ENCODE measurements at places on chromosomes 1 and 21.

DNA sequence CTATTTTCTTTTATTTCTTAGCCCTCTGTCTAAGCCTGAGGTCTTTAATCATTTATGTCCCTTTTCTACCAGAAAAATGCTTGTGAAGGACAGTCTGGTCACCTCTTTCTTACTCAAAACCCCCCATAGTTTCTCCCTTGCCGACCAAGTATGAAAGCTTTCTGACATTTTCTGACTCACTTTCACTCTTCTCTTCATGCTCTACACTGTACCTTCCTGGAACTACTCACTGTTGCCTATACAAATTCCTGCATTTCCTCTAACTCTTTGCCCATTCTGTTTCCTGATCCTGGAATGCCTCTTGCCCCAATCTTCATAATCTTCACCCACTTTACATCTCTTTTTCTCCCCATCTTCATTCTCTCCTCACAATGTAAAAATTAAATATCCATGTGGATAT lies 380.0 kb downstream of the HHIPL2 start:
- DNase-seq = no peak

GRCh38 chr1:47187926-47188250 lies 1.9 kb downstream of the PDZK1IP1 start:
- DNase-seq = peak; percentile 1

- DNase-seq = no peak
Measured at GRCh38 chr1:14568716-14569355, 29.6 kb upstream of the KAZN start.

DNA sequence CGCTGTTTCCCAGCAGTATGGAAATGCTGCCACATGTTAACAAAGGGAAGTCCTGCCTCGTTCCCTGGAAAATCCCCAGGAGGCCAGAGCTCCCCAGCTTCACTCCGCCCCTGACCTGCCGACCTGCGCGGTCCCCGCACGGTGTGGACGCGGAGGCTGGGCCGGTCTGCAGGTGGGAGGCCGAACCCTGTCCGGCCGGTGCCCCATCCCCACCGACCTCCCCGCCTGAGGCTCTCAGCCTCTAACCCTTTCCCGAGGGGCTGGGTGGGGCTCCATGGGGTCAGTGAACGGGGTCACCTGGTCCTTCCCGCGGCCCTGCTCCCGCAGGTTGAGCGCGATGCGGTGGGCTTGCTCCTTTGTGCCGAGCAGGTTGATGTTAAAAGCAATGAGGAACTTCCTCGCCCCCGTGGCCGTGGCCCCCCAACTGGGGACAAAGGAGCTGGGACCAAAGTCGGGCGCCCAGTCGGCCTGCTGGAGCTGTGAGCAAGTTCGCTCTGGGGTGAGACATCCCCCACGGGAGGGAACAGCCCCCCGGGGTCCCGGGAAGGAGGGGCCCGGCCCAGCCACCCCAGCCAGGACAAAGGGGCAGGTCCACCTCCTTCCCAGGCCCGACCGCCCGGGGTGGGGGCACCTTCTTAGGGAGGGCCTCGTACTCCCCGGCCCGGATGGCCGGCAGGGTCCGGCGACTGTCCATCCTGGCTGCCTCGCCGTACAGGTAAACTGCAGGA lies 4.0 kb downstream of the FTCD start:
- no peak for DNase-seq

DNA sequence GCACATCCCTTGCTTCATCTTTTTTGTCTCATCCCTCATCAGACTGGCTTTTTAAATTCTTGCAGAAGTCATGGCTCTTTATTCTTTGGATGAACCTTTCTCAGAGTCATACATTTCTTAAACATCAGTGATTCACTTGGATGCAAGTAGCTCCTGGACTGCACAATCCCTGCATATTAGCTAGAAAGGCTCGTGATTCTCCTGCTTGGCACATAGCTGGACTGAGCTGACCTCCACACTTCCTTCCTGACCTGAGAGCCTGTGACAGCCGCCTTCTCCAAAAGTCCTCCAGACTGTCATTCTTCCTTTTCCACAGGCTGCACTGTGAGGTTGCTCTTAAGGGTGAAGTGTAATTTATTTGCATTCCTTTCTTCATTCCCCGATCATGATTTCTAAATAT lies 109.4 kb downstream of the RGL1 start:
- DNase-seq = no peak

GRCh38 chr1:153968000-153968363 lies 280 bp downstream of the CREB3L4 start:
- DNase-seq = no peak

DNA sequence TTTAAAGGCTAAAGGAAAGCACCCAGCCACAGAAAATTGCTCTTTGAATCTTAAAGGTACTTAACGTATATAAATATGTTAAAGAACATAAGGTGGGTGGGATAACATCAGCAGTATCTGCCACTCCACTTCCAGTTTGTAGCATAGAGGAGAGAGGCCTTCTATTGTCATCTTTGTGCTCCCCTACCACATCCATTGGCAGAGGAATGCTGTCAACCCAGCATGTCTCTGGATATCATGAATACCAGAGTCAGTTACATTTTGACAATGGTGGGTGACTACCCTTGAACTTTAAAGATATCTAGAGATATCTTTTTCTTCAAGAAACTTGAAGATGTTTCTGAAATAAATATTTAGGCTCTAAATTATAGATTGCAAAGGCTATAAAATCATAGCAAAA lies 283.2 kb upstream of the LRRC7 start:
- no peak for DNase-seq

- no peak for DNase-seq
Measured at GRCh38 chr1:150056407-150056806, 11.2 kb upstream of the VPS45 start.

DNA sequence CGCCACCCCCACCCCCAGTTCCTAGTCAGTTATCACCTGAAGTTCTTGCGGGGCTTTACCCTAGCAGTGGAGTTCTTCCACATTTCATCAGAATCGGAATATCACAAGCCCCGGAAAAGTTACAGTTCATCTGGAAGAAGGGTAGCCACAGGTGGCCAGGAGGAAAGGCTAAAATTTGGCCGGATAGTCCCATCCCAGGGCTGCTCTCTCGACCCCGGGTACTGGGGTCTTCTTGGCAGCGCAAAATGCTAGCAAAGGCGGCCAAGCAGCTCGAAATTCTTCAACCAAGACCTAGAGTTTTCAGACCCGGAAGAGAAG lies 7.9 kb downstream of the HLX start:
- no peak for DNase-seq

GRCh38 chr1:17729909-17730308 lies 25.2 kb upstream of the ACTL8 start:
- no peak for DNase-seq

GRCh38 chr1:157523774-157524493 lies 28.4 kb downstream of the FCRL5 start:
- DNase-seq = no peak

GRCh38 chr1:156851779-156852417 lies 7.0 kb downstream of the INSRR start:
- DNase-seq = peak; percentile 55

- DNase-seq = no peak
Measured at GRCh38 chr1:66290761-66291530, 243.0 kb upstream of the SGIP1 start.

DNA sequence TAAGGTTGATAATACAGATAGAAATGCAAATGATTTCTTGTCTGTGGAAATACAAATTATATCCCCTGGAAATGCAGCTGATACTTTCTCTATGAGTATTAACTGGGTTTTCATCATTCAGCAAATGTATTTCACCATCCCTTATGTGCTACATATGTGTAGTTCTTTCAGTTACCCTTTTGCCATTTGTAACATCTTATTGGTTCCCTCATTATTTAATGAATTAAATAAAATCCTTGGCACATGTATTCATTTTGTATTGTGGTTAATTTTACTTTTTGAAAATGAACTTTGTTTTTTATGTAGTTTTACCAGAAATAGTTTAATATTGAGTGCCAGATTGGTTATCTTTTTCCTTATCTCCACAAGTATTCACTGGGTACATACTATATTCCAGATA lies 89.9 kb upstream of the DEPDC1 start:
- no peak for DNase-seq

DNA sequence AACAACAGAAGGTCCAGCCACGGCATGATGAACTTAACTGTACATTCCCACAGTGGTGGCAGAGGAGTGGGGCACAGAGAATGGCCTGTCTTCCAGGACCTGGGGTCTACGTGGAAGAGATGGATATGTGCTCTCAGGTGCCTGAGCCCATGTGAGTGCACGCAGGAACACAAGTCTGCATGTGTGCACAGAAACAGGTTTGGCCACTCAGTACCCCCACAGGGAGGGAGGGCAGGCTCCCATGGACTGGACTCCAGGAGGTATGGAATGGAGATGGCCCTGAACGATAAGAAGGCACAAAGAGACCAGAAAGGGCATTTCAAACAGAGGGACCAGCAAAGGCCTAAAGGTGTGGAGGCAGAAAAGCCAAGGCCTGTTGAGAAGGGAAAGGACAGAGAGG lies 10.8 kb downstream of the COL9A2 start:
- no peak for DNase-seq

DNA sequence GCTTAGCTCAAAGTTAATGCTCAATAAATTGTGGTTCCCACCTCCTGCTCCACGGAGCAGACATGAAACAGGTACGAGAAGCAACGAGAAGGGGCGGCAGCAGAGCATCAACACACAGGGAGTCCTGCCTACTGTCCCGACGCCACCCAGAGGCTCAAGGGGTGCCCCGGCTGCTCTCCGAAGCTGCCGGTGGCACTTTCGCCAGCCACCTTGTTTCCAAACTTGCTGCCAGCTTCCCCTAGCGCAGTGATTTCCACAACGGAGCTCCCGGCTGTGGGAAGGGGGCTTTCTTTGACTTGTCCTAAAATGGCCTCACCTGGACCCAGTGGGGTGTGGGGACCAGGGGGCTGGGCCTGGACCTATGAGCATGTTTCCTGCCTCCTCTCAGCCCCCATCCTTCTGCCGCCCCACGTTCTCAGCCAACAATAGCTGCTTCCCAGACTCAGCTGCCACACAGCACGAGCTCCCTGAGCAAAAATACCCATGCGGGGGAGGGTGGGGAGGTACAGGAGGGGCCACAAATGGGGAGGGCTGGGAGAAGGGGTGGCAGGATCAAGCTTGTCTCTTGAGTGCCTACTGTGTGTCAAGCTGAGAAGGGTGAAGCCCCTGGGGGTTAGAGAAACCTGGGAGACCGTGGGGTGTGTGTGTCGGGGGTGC lies 35.6 kb upstream of the ECE1 start:
- no peak for DNase-seq

DNA sequence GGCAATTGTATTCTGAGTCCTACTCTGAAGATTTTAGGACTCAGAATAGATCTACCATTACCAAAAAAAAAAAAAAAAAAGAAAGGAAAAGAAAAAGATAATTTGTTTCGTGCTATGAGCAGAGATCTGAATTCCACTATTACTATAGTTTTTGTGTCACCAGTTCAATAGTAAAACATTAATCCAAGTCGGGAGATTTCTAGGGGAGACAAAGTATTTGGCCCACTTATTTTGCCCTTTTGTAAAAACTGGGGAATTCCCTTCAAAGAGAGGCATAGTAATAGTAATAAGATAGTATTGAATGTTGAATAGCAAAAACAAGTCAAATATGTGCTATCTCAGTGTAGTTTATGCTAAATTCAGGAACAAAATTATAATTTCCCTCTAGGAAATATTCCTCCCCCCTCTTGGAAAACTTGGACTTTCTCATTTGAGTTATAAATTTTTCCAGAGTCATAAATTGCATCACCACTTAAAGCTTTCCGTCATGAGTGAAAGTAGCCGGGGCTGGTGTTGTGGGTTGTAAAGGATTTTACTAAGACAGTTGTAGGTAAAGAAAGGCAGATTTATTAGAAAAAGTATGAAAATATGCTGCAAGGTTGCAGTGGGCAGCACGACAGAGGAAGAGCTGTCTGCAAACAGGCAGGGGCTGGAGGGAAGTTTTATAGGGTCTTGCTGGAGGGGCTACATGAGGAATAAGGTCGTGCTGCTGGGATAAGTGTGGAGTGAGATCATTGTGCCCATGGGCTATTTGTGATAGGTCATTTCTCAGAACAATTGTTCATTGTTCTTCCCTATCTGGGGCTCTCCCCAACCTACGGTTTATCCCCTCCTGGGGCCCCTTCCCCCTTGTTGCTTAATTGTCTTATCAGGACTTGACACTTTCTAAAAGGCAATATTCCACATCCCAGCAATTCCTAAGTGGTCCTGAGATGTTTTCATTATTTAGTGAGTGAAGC lies 1009.9 kb downstream of the PLA2G4A start:
- DNase-seq = no peak

DNA sequence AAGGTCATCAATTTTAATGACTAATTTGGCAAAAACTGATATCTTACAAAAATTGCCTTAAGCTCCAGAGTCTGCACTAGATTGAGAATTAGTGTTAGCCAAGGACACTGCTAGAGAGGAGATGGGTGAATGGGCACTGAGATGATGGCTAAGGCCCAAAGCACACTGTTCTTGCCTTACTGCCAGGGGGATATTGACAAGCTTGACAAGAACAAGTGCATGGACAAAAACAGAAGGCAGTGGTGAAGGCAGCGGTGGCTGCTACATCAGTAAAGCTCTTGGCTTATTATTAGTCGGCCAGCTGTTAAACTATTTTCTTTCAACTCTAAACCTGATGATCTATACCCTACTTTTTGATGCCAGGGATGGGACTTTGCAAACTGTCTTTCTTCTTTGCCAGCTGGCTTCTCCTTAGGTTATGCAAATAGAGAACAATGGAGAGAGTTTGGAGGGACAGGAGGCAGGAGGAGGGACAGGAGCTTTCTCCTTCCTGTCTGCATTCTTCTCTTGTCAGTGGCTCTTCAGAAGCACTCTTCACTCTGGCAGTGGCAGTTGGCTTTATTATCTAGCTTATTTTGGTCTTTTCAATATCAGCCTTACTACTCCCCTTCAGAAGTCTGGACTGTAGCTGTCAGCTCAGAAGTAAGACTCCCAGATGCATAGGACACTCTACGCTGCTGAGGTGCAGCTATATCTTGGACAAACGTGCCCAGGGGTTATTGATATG lies 853.5 kb upstream of the TMPRSS15 start:
- DNase-seq = no peak

DNA sequence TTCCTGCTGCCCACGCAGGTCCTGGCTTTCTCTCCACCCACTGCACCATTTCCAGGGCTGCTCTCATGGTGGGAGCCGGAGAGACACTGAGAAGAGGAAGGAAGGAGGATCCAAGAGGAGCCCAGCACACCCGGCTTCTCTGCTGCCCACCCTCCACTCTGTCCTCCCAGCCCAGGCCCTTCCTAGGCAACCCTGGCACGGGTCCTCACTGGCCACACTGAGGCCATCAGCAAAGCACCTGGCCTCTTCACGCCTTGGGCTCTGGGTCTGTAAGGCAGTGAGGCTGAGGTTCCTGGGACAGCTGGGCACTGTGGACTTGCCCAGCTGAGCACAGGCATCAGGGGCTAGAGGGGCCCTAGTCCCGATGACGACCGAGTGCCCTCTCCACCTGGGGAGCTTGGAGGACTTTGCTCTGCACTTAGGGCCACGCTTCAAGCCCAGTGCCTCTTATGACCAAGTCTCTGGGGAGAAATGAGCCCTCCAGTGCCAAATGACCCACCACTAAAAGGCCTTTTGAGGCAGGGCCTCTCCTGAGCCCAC lies 43.1 kb downstream of the PDE9A start:
- no peak for DNase-seq

DNA sequence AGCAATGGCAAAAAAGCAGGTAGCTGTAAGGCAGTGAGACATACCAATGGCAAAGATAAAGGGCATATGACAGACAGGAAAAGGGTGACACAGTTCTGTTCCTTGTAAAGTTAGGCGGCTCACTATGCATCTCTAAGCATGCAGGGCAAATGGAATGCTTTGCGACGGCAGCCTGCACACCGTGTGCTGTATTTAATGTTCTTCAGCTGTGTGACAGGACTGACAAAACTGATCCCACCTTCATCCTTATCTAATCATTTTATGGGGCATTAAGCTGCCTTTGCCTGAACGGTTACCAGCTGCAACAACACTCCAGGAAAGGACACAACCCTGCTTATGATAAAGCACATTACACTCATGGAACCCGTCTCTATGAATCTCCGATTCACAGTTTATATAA lies 80.5 kb upstream of the VAV3 start:
- DNase-seq = no peak
